ENCODE measurements at places on chromosomes 2 and 18.
A peak's percentile ranks its signal among the peaks of the same experiment; 100 is the strongest.

- DNase-seq: peak; percentile 25
Observed at GRCh38 chr2:218229239-218229638, 12.2 kb downstream of the ARPC2 start.

- no peak for DNase-seq
Observed at GRCh38 chr18:21499997-21500396, 100.5 kb downstream of the ESCO1 start.

DNA sequence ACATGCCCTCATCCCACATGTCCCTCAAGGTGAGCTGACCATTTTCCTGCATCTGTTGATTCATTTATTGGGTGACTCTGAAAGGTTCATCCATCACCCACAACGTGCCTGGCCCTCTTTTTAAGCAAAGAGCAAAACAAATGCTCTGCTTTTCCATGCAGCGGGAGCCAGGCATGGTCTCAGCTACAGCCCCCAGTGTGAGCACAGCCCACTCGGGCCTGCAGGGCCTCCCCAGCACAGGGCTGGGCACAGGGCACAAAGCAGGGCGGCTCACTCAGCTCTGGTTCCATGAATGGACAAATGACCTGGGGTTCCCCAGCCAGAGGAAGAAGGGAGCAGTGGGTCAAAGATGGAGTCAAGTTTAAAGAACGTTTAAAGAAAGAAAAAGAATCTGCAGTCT lies 24.1 kb upstream of the OTOS start:
- DNase-seq: no peak

- no peak for DNase-seq
Observed at GRCh38 chr2:80102026-80102425, 202.5 kb downstream of the LRRTM1 start.

- DNase-seq: peak; percentile 13
Observed at GRCh38 chr2:113979191-113980128, 89.6 kb downstream of the ACTR3 start.

GRCh38 chr18:13011719-13012118 lies 20.6 kb downstream of the CEP192 start:
- DNase-seq: no peak

- DNase-seq: no peak
Observed at GRCh38 chr2:200613692-200614091, 27.9 kb downstream of the AOX1 start.

- DNase-seq: no peak
Observed at GRCh38 chr2:138180692-138181386, 216.6 kb downstream of the HNMT start.

- DNase-seq: no peak
Observed at GRCh38 chr2:222146488-222146887, 152.3 kb downstream of the PAX3 start.

DNA sequence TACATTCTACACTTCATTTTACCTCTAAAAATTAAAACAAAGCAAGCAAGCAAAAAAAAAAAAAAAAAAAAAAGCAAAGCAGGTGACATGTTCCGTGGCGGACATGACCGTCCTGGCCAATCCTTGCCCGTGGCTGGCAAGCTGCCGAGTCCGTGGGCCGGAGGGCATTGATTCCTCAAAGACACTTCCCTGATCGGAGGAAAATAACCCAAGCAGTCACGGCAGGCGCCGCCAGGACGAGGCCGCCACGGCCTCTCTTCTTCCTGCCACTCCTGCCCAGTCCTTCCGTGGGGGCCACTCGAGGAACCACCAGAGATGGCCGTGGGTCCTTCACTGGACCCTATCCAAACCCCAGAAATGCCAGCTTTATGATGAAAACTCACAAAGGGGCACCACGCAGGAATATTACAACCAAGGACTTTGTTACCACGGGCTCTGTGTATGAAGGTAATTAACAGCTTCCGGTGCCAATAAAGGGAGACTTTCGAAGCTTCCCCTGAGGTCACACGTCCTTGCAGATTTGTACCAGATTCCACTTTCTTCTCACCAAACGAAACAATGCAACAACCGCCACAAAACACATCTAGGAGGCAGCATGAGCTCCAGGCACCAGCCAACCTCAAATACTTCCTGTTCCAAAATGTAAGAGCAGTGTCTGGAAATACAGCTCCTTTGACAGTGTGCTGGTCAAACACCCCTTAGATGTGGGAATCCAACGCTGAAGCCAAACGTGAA lies 170.3 kb downstream of the HDAC4 start:
- no peak for DNase-seq

DNA sequence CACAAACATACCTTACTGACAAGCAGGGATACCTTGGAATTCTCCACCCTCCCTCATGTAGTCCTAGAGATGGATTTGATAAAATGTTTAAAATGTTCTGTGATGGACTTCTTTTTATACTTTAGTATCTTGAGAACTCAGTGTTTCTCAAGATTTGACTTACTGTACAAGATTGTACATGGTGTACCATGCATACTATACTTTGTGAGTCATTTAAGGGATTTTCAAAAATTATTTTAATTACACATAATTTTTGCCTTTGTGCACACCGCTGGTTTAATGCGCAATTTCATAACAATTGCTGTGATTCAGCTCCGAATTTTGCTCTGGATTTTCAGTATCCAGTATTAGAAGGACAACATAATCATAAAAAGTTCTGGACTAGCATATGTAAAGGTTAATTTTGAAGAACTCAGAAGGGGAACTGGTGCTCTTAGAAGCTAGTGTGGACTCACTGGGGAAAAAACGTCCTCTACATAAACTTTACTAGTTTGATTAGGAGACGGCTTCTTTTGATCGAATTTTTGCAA lies 78.6 kb upstream of the ACSL3 start:
- no peak for DNase-seq

GRCh38 chr18:5462227-5462626 lies 81.6 kb downstream of the EPB41L3 start:
- no peak for DNase-seq

- DNase-seq: no peak
Observed at GRCh38 chr18:62979176-62979575, 263.8 kb downstream of the PHLPP1 start.

DNA sequence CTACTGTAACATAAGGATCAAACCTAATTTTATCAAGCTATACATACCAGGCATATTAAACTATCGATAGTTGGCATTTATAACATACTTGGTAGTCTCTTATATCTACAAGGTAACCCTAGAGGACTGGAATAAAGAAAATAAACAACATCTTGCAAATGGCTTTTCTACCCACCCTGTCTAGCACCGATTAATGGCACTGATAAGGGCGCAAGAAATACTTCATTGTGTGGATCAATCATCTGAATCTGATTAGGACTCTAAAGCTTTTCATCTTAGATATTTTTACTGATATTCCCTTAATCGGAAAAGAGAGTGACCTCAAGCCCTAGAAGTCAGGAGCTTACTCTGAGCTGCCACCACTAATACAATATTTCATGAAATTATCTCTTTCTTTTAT lies 1461.7 kb upstream of the PIK3C3 start:
- no peak for DNase-seq

DNA sequence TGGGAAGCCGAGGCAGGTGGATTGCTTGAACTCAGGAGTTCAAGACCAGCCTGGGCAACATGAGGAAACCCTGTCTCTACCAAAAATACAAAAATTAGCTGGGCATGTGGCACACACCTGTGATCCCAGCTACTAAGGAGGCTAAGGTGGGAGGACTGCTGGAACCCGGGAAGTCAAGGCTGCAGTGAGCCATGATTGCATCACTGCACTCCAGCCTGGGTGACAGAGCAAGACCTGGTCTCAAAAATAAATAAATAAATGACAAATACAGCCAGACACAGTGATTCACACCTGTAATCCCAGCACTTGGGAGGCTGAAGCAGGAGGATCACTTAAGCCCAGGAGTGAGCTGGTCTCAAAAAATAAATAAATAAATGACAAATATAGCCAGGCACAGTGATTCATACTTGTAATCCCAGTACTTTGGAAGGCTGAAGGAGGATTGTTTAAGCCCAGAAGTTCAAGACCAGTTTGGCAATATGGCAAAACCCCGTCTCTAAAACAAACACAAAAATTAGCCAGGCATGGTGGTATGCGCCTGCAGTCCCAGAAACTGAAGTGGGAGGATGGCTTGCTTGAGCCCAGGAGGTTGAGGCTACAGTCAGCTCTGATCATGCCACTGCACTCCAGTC lies 6.2 kb downstream of the KANSL3 start:
- no peak for DNase-seq

DNA sequence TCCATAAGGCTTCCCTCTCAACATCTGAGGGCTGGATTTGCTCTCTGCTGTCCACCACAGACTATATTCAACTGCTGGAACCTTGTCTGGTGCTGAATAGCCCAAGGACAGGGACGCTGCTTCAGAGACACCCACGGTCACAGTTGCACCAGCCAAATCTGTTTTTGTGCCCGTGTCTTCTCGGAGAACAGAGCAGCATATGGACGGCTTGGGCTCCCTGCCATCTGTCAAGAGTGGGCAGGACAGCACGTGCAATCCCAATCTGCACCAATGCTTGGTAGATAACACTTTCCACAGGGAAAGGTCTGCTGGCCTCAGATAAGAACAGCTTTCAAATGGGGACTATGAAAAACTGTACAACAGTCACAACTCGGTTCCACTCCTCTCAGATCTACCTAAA lies 466.1 kb downstream of the TGIF1 start:
- no peak for DNase-seq

- DNase-seq: no peak
Observed at GRCh38 chr2:32614084-32614483, 13.8 kb upstream of the TTC27 start.

DNA sequence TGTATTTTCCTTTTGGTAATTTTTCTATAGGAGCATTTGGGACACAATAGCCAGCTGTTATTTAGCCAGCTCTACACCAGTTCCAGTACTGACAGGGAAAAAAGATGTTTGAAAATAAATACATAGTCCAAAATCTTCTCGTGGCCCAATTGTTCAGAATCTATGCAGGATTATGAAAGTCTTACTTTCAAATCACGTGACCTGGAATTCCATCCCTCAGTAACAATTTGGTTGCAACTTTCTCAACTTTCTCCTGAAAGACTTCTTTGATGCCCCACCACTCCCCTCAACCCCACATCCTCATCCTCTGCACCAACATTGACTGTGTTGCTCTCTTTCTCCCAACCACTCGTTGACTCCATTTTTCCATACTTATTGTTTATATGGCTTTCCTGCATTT lies 539.0 kb downstream of the LRP1B start:
- DNase-seq: no peak

GRCh38 chr2:238974501-238975166 lies 126.7 kb downstream of the TWIST2 start:
- DNase-seq: no peak

DNA sequence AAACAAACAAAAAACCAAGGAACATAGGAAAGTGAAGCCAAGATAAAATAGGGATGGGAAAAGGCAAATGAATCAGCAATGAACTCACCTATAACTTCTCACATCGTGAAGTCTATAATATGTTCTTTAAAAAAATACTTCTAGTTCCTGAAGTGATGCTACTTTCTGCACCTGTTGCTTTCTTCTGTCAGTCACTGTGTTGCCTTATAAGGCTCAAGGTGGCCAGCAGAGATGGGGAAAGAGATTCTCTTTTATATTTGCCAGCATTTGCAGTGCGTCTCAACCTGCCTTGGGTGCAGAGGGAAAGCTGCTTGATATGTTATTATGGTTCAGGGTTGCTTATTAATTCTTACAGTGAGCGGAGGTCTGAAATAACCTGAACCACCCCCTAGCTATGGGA lies 14.0 kb downstream of the QPCT start:
- no peak for DNase-seq

GRCh38 chr2:7378591-7378990 lies 461.4 kb downstream of the RNF144A start:
- no peak for DNase-seq

GRCh38 chr18:62659698-62660097 lies 55.6 kb upstream of the PHLPP1 start:
- DNase-seq: no peak

DNA sequence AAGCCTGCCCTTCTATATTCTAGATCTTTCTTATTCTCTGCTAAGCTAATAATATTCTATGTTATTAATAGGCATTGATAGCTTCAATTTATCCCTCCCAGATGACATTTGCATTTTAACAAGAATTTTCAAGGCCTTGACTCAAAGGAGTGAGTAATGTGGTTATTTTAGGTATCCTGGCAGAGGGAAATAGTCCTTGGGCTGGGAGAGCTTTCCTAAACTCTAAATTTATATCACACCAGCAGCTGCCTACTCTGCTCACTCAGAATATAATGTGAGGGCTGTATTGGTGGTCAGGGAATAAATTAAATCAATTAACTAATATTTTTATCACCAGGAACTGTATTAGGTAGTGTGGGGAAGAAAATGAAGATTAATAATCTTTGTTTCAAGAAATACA lies 74.8 kb upstream of the ADAM23 start:
- no peak for DNase-seq

DNA sequence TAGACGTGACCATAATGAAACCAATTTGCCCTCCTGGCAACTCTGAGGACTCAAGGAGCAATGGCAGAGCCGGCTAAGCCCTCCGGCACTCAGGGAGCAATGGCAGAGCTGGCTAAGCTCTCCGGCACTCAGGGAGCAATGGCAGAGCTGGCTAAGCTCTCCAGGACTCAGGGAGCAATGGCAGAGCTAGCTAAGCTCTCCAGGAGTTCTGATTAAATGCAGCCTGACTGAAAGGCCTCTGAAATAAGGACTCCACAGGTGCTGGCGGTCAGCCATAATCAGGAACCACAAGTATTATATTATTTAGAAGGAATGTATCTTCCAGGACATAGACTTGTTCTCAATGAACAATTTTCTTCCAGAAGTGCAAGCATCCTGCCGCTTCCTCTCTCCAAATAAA lies 65.2 kb downstream of the C2orf76 start:
- no peak for DNase-seq

GRCh38 chr2:121562269-121563176 lies 31.8 kb downstream of the RNU4ATAC start:
- no peak for DNase-seq

DNA sequence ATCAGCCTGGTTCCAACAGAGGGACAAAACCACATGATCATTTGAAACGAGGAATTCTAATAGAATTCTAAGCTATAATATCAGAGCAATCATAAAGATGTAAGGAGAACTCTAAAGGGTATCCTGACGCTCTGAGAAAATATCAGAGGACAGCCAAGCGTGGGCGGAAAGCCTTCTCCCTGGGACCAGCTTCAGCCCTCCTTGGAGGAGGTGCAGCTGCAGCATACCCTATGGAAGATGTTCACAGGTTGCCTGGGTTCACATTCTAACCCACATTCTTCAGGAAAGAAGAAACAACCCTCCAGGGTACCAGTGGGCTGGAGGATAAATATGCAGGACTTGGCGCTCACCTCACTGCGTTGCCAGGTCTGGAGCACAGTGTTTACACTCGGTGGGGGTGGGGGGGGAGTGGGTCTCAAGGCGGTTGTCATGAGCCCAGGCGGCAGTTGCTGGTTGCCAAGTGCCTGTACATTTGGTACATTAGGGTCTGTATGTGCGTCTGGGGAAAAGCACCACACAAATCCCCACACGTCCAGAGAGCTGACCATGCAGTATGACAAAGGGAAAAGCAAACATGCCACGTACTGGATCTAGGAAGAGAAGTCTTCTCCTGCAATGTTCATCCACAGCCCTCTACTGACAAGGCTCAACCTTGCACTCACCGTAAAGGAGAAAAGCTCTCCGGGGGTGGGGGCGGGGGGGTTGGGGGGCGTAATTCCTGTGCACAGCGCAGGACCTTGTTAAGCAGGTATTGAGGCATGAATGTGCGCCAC lies 80.5 kb downstream of the CDH19 start:
- DNase-seq: no peak
